ENCODE measurements at places on chromosomes 13 and 19. TPM values are rescaled to one million over a fixed set of nuclear protein-coding genes. Genes with fewer than 3 reads are reported as not detected.
A peak's percentile ranks its signal among the peaks of the same experiment; 100 is the strongest.

SLITRK6 gene
- 0.84 TPM for total RNA-seq

NTF4 gene
- not detected for total RNA-seq

FAM32A gene
- 179 TPM for total RNA-seq

SPIB gene
- total RNA-seq, result 0.43 TPM

- no peak for DNase-seq
These were observed 48.4 kb upstream of the MEDAG start for GRCh38 chr13:30857636-30858035.

- DNase-seq, result no peak
These were observed 33.0 kb downstream of the IL12RB1 start for GRCh38 chr19:18053576-18054219.

GRCh38 chr19:4362831-4363545 lies 19.6 kb downstream of the MPND start:
- no peak for DNase-seq

GRCh38 chr19:751501-752341 lies 809 bp downstream of the MISP start:
- DNase-seq, result peak; percentile 79

DNA sequence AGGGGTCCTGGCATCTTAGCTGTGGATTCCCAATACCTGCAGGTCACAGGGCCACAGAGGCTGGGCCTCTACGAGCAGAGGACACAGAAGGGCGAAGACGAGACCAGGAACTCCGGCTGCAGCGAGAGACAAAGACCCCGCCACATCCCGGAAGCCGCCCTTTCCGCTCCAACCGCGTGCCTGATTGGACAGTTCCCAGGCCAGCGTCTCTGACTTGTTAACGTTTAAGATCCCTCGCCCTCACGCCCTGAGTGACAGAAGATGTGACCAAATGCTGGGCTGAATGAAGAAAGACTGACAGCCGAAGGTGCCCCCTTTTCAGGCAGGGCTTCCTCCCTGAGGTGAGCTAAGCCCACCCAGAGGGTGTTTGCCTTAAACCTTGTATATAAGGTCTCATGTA lies at the start of gene ZNF98:
Gene ZNF98, minus strand, starts transcription at position 136 of the 400 bp plus-strand sequence. Its CDS starts 122 bp downstream, at position 14.
- no peak for DNase-seq
